Adipocyte (in vitro differentiated cells): ENCODE measurements at places on chromosomes 3 and 15.

DNA sequence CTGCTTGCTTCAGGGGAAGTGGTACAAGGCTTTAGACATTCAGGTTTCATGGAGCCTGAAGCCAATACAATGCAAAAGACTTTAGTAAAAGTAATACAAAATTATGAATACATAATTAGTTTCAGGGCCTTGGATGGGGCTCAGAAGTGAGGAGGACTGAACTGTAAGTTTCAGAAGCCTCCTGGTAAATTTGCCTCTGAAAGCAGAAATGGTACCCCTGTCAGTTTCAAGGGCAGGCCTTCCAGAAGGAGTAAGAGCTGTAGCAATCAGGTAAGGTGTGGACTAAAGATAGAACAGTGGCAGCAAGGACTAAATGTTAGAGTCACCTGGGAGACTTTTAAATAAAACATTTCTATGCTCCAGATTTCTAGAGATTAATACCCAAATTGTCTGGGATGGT lies 402.5 kb upstream of the GOLIM4 start:
- DNase-seq: no peak

GRCh38 chr3:65596571-65597225 lies 442.0 kb downstream of the MAGI1 start:
- no peak for DNase-seq

- DNase-seq: no peak
These were observed 171.2 kb downstream of the KCNMB2 start for GRCh38 chr3:178707311-178708031.

GRCh38 chr3:25894101-25894500 lies 104.2 kb downstream of the OXSM start:
- no peak for DNase-seq

GRCh38 chr15:60614862-60615771 lies 136.2 kb upstream of the ICE2 start:
- DNase-seq: no peak

DNA sequence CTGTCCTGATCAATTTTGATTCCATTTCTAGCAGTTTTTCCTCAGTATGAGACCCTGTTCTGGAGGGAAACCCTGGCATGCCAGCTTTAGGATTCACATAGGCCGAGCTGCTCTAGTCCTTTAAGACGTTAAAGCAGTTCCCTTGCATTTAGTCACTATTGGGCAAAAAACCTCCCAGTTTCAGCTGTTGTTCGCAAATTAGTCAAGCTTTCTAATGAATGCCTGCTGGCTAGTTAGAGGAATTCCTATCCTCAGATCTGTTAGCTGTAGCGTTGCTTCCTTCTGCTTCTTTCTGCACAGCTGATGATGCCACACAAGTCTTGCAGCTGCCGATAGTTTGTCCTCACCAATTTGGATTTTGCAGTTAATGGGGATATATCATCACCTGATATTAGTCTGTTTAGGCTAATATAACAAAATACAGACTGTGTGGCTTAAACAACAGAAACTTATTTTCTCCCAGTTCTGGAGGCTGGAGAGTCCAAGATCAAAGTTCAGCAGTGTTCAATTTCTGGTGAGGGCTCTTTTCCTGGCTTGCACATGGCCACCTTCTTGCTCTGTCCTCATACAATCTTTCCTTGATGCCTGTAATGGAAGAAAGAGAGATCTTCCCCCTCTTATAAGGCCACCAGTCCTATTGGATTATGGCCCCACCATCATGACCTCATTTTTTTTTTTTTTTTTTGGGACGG lies 7.5 kb upstream of the UBL7 start:
- DNase-seq: no peak

- no peak for DNase-seq
These were observed 67.3 kb downstream of the PTPRG start for GRCh38 chr3:61628636-61629035.

- peak; percentile 15 for DNase-seq
These were observed 412.7 kb downstream of the ERC2 start for GRCh38 chr3:56055546-56055945.

DNA sequence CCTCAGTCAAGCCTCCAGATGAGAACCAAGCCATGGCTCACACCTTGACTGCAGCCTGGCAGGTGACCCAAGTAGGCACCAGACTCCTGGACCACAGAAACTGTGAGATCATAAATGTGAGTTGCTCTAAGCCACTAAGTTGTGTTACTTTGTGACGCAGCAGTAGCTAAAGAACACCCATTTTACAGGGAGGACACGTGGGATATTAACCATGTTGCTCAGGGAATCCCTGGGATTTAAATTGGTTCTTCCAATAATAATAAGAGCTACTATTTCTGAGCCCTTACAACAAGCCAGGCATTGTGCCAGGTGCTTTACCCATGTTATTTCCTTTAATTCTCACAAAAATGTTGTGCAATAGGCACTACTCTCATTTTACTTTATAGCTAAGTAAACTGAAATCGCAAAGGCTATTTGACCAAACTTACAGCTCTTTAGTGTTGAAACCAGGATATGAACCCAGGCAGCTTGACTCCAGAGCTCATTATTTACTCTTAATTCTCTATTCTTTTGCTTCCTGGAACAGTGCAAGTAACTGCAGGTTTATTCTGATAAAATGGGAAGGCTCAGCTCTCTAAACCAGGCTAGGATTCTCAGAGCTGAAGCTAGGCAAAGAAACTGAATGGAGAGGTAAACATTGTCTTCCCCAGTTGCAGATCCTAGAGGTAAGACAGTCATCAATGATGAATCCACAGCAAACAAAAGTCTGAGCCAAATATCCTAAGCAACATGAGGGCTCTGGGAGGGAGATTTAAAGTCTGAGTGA lies 294.4 kb downstream of the KBTBD8 start:
- peak; percentile 69 for DNase-seq

DNA sequence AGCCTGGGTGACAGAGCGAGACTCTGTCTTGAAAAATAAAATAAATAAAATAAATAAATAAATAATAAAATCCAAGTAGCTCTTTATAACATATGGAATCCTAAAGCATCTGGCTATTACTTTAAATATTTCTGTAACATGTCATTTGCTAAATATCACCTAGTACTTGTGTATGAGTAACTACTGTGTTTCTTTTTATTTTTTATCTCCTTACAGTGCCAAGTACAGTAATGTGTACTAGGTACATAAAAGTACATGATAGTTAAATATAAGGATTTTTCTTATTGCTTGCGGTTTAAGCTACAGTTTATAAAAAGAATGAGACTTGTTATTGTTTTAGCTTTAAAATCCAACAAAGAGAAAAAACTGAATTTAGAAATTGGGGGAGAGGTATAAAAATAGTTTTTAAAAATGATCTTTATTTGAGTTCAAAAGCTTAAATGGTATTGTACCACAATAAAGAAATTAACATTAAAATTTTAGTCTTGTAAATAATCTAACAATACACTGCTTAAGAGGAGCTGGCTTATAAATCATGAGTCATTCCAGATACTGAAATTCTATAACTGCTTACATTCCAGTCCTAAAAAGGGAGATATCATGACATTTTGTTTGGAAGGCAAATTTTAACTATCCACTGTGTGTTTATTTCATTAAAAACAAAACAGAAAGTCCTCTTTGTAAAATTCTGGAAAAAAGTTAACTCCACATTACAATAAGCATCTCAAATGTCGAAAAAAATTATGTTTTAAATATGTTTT lies 73.1 kb downstream of the FGF7 start:
- DNase-seq: peak; percentile 67

DNA sequence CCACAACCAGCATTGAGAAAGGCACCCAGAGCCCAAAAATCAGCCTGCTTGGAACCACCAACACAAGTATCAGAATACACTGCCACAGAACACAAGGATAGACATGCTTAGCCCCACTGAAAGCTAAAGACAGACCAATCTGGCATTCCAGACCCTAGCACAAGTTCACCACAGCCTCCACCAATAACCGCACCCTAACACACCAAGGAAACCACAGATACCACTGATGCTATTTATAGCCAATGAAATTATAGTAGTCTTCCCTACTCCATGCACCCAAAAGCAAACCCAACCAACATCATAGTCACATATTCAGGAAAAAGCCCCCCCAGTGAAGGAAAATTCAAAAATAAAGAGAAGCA lies 83.9 kb upstream of the STT3B start:
- no peak for DNase-seq

DNA sequence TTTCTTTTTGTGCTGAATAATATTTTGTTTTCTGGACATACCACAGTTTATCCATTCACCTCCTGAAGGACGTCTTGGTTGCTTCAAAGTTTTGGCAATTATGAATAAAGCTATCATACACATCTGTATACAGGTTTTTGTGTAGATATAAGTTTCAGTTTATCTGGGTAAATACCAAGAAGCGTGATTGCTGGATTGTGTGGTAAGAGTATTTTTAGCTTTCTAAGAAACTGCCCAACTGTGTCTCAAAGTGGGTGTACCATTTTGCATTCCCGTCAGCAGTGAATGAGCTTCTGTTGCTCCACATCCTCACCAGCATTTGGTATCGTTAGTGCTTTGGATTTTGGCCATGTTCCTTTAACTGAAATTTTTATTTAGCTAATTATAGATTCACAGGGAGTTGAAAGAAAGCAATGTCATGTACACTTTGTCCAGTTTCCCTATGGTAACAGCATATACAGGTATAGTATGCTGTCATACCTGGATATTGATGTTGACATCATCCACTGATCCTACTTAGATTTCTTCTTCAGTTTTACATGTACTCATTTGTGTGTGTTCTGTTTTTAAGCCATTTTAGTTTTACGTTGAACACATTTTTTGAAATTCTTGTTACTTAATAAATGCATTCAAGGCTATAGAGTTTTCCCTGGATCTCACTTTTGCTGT lies 11.9 kb downstream of the ARID3B start:
- DNase-seq: no peak

DNA sequence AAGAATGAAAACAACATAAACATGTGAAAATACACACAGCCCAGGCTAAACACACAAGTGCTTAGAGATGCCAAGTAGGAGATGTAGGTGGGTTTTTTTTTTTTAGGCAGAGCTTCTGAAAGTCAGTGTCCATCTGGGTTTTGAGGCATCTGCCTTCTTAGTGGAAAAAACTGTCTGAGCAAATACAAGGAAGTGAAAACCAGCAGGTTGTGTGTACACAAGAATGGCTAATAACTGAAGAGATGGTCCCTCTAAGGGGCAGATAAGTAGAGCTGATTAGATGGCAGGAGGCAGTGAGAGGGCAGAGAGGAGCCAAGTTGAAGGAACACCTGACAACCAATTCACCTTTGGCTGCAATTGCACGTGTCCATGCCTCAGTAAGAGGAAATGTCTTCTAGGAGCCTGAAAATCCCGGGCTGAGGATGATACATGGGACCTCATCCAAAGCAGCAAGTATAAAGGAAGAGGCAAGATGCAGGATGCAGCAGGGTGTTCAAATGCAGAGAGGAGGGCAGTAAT lies 34.9 kb downstream of the CYP19A1 start:
- no peak for DNase-seq

- no peak for DNase-seq
These were observed 8.7 kb upstream of the LRTM1 start for GRCh38 chr3:54936561-54936960.

DNA sequence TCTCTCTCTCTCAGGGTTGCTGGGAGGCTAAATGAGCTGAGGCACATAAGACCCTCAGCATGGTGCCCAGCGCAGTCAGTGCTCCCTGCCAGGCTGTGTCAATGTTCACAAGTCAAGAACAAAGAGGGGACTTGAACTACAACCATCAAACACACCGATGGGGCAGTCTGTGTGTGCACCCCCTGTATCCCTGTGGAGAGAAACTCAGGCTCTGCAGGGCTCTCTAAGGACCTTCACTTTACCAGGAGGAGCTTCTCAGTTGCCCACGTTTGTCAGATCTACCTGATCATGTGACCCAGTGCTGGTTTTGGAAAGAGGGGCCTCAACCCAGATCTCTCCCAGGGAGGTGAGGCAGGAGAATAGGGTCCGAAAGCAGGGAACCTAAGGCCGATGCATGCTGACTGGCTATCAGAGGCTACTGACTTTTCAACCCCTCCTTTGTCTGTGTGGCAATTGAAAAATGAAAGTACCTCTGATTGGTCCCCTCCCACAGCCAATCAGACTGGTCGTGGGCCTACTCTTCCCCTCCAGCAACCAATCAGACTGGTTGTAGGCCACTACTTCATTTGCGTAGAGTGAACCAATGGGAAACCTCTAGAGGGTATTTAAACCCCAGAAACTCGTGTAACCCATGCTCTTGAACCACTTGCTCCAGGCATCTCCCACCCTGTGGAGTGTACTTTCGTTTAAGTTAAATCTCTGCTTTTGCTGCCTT lies 34.0 kb downstream of the RHCG start:
- no peak for DNase-seq

DNA sequence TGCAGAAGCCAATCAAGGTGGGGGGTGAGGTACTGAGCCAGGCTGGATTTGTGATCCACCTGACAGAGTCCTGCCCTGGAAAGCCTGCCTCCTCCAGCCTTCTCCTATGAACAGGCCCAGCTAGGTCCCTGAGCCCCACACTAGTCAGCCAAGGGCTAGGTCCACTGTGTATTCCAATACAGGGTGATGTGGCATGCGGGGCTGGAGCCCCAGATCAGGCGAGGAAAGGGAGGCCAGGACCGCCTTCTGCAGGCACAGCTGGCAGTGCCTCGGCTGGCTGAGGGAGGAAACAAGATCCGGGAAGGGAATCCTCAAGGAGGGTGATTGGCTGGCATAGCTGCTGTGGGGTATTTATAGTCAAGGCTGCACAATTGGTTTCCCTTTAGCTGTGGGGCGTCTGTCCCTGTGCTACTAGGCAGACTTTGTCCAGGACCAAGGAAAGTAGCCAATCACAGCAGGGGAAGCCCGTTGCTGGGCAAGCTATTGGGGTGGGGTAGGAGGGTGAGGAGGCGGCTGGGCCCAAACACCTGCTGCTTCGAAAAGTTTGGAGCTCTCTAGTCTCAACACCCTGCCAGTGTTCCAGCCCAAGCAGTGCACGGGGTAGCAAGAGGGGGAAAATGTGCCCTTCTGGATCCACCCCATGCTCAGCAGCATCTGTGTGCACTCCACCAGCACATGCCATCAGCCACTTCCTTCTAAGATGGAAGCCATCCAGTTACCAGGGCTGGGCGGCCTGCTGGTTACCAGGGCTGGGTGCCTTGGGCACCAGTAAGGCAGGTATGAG lies 5.9 kb downstream of the KY start:
- no peak for DNase-seq

- DNase-seq: peak; percentile 44
These were observed 60.0 kb upstream of the SYN2 start for GRCh38 chr3:11944052-11944673.

GRCh38 chr15:100973351-100974111 lies 54.4 kb downstream of the LRRK1 start:
- DNase-seq: no peak

GRCh38 chr3:50516440-50516871 lies 13.0 kb upstream of the CACNA2D2 start:
- no peak for DNase-seq

- peak; percentile 20 for DNase-seq
These were observed 334.5 kb upstream of the UMPS start for GRCh38 chr3:124395584-124396338.

GRCh38 chr3:139916271-139916670 lies 18.7 kb upstream of the CLSTN2 start:
- DNase-seq: no peak
